ENCODE measurements at places on chromosomes 16 and 17. TPM values are rescaled to one million over a fixed set of nuclear protein-coding genes. Genes with fewer than 3 reads are reported as not detected.

- peak; percentile 56 for DNase-seq
Observed at GRCh38 chr16:56191156-56191815, at the start of gene GNAO1. GNAO1 (plus strand) TSS chr16:56191489; CDS start chr16:56192236, 747 bp downstream.

- peak; percentile 70 for DNase-seq
Observed at GRCh38 chr17:45371414-45372324, 54.8 kb upstream of the MAP3K14 start.

The RHBDF2 gene
- 19.9 TPM for total RNA-seq

DNA sequence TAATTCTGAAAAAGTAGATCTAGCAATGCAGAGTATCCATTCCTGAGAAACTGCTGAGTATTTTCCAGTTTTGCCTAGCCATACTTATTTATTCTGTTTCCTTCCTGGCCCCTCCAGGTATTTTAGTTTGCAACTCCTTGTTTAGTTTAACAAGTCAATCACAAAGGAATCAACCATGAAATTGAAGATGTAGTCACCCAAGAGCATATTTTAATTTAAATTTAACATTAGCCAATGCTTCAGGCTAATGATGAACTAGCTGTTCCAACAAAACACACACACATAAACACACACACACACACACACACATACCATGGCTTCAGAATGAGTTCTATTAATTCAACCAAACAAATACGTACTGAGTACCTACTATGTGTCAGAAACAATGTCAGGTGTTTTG is 332.8 kb upstream of the ERCC4 start:
- DNase-seq, result no peak

GRCh38 chr17:1673041-1673785 is 11.5 kb downstream of the PRPF8 start:
- DNase-seq, result no peak

The MT4 gene
- not detected for total RNA-seq

GRCh38 chr17:78122216-78122930 is 6.2 kb downstream of the TMC6 start:
- no peak for DNase-seq

GRCh38 chr17:183021-183420 is 1.6 kb upstream of the DOC2B start:
- no peak for DNase-seq

The C16orf96 gene
- 0.32 TPM for total RNA-seq

The CTRB1 gene
- not detected for total RNA-seq

The ZG16B gene
- total RNA-seq, result 2.1 TPM

DNA sequence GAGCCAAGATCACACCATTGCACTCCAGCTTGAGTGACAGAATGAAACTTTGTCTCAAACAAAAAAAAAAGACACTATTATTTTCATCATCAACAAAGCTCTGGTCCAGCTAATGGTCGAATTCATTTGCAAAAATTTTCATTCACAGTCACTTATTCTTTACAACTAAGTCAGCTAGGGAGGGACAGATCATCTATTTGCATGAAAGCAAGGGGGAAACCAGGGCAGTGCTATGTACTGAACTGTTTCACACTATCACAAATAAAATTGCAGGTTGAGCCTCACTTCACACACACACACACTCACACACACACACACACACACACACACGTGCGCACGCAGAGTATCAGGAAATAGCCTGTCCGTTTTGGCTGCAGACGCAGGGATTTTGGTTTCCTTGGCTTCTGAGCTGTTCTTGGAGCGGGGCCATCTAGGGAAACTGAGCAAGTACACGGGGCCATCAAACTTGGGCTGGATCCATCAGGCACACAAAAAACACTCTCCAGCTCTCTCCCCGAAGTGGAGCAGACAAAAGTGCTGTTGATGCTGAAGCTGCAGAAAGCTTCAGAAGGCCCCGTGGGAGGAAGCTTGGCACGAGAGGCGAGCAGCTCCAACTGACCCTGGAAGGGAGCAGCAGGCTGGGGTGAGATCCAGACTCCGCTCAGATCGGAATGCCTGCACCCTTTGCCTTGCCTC is 44.3 kb upstream of the HELZ start:
- no peak for DNase-seq

DNA sequence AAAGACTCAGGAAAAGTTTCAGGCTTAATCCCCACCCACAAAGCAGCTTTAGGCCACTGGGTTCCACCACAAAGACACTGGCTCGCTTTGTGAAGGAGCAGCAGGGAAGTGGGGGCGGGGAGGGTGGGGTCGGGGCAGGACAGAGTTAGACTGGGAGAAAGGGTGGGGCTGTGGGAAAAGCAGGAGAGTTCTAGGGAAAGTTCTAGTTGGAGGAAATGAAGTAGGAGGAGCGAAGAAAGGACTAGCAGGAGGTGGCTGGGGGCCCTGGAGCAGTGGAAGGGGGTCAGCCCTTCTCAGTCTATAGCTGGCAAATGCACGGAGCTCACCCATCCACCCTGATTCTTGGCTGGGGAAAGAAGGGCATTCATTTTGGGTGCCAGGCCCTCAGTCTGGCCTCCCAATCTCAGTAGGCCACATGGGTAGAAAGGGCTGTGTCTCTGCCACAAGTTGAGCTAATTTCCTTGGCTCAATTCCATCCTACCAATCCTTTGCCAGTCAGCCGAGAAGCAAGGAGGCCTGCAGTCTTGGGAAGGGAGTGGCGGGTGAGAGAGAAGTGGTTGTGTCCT is 4.6 kb downstream of the INPP5K start:
- no peak for DNase-seq

DNA sequence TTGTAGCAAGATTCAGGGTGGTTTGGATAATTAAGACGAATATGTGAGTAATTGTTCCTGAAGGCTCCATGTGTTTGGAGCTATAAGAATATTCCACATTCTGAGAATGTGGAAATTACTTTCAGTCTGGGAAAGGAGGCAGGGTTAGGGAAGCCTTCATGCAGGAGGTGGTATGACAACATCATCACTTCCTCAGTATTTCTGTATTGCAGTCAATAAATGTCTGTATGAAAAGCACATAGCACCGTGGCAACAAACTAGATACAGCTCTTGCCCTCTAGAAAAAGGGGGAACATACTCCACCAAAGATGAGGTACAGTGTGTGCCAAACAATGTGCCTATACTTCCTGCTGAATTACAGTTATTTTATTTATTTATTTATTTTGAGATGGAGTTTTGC is 26.1 kb upstream of the DHRS7B start:
- no peak for DNase-seq

The MYH1 gene
- not detected for total RNA-seq

The SLC7A6OS gene
- total RNA-seq, result 23.1 TPM

GRCh38 chr16:11367483-11367906 is 22.2 kb downstream of the RMI2 start:
- DNase-seq, result no peak

DNA sequence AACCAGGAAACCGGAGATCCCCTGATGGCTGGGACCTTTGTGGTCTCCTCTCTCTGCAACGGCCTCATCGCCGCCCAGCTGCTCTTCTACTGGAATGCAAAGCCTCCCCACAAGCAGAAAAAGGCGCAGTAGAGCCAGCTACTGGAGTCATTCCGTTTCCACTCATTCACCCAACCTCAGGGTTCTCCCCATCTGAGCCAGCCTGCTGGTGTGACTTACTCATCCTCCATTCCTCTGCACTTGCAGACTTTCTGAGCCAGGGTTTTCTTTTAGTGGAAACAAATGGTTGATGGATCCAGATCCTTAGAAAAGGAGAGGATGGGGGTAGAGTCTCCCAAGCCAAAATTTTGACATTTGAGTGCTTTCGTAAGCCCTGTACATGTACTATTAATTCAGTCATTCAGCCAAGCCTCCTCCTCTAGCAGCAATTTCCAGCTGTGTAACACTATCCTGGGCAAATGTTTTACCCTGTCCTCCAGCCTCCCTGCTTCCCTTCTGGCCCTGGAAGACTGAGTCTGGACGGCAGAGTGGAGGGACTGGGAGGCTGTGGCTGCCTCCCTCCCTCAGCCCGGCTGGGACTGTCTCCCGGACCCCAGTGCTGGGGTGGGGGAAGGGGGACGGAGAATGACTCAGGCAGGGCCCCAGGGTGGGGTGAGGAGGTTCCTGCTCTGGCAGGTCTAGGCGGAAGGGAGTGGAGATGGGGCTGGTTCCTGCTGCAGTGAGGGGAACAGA is 2.3 kb downstream of the SOX15 start:
- no peak for DNase-seq

GRCh38 chr17:56269556-56270389 is 116.5 kb downstream of the ANKFN1 start:
- no peak for DNase-seq

The TP53TG3B gene
- total RNA-seq, result not detected

DNA sequence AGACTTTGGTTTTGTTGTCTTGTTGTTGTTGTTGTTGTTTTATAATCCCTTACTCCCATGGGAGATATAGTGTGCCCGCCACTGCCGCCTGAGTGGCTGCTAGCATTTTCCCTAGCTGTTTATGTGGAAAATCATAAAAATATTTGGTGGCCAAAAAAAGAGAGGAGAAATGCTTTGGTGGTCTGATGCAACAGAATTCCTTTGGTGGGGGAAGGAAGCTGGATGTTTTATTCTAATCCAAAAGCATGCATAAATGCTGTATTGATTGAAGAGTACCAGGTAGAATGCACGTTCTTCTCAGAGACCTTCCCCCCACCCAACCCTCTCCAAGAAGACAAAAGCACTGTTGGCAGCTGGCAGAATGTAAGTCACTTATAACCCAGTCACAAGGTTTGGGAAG is 93.2 kb downstream of the C17orf67 start:
- no peak for DNase-seq

GRCh38 chr17:43350888-43351361 is 47.9 kb upstream of the ARL4D start:
- no peak for DNase-seq

GRCh38 chr17:4417129-4417667 is 16.5 kb upstream of the SPNS3 start:
- no peak for DNase-seq

GRCh38 chr17:72205357-72205756 is 84.5 kb downstream of the SOX9 start:
- no peak for DNase-seq

DNA sequence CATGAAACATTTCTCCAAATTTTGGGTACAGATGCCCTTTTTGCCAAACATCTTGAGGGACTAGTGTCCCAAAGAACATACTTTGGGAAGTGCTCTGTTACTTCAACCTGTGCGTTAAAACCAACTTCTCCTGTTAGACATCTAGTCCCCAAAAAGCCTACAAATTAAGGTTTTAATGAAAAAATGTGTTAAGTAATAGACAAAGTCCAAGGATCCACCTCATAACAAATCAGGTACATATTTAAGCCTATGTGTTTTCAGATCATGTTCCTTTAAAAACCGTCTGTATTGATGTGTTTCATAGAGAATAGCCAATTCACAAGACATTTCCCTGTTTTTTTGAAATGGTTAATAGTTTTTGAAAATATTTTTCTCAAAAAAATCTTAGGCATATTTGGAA is 174.8 kb upstream of the FAM20A start:
- DNase-seq, result no peak

The G6PC1 gene
- not detected for total RNA-seq

DNA sequence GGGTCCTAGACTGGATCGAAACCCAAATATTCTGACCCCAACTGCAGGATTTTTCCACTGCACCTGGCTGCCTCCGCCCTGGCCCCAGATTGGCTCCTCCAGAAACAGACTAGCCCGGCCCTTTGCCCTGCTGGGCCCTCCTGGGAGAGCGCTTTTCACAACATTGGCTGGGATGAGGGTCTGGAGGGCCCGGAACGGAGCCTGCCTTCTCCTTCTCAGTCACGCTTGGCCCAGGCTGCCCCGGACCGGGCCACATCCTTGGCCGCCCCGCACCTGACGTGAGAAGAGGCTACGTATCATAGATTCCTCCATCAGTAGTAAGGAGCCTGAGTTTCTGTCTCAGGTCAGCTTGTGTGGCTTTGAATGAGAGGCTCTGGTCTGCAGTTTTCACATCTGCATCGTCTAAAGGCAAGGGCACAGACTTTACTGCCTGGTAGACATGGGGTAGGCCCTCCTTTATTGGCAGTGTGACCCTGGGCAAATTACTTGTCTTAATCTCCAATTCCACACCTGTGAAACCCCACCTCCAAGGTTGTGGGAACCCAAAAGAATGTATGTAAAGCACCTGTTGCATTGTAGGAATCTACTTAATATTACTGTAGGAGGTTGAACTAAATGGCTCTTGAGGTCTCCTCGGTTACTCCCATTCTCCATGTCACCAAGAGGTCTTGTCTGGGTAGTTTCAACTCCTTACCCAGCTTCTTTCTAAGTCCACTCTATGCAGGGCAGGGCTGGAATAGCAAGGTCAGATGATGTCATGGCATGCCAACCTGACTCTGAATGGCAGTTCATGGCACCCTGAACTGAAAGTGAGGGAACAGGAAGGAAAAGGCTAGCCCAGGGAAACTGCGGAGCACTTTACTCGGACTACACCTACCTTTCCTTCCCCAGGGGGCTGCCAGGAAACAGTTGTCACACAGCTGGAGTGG is 661 bp downstream of the LRRC3C start:
- no peak for DNase-seq

GRCh38 chr16:88914750-88915368 is 48.4 kb upstream of the PABPN1L start:
- DNase-seq, result no peak

DNA sequence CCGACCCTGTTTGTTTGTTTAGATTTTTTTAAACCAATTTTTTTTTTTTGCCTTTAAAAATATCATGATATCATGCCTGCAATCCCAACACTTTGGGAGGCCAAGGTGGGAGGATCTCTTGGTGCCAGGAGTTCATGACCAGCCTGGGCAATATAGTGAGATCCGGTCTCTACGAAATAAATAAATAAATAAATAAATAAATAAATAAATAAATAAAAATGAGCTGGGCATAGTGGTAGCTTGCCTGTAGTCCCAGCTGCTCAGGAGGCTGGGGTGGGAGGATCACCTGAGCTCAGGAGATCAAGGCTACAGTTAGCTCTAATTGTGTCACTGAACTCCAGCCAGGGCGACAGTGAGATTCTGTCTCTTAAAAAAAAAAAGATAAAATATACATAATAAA is 8.1 kb upstream of the IGF2BP1 start:
- DNase-seq, result no peak

The CTCF gene
- 47.4 TPM for total RNA-seq

DNA sequence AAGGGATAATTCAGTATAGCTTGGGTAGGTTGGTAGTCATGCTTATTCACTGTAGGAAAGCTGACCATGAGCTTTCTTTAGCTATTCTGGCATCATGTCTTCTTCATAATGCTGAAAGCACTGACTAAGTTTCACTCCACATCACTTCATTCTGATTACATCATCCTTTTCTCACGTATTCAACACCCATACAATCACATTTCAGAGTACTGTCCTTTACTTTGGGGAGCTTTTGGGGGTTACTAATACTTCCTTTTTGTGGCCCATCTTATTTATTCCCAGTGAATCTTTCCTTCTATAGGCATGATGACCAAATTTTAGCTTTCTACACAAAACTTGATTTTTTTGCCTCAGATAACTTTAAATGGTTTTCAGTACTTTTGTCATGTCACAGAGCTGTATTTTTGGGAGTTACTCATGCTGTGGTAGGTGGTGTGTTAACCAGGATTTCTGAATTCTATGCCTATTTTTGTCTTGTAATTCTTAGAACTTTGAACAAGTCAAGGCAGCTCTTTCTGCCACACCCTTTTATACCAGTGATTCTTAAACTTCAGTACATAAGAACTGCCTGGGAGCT is 23.5 kb downstream of the TADA2A start:
- peak; percentile 12 for DNase-seq

The CLEC19A gene
- not detected for total RNA-seq

GRCh38 chr16:24950275-24950674 is 64.9 kb downstream of the ARHGAP17 start:
- no peak for DNase-seq

The CSH2 gene
- not detected for total RNA-seq
